ENCODE measurements at places on chromosomes 16 and 17. TPM values are rescaled to one million over a fixed set of nuclear protein-coding genes. Genes with fewer than 3 reads are reported as not detected.

Gene RBFOX1
- total RNA-seq = not detected

Gene TP53TG3D
- total RNA-seq = not detected

Gene CDYL2
- total RNA-seq = 125 TPM

Gene TMEM100
- total RNA-seq = not detected

Gene TSPOAP1
- 77.0 TPM for total RNA-seq

Gene VAT1L
- not detected for total RNA-seq

Gene CDH1
- total RNA-seq = 1.3 TPM

Gene RNF222
- total RNA-seq = not detected

Gene IRX3
- total RNA-seq = 3.6 TPM

Gene ETV4
- 0.71 TPM for total RNA-seq

Gene MEIOB
- total RNA-seq = not detected

Gene CRYM
- not detected for total RNA-seq

Gene TP53TG3F
- not detected for total RNA-seq

Gene GNG13
- not detected for total RNA-seq

Gene TBC1D3B
- total RNA-seq = 14.1 TPM

Gene DOC2B
- total RNA-seq = 6.6 TPM

Gene DBNDD1
- total RNA-seq = 0.41 TPM

Gene TNFSF13
- 6.3 TPM for total RNA-seq

Gene ZSCAN10
- total RNA-seq = 0.24 TPM

Gene CASKIN1
- 0.05 TPM for total RNA-seq

Gene FBXO31
- 33.8 TPM for total RNA-seq

Gene WFDC1
- not detected for total RNA-seq

Gene OR2C1
- not detected for total RNA-seq

Gene SEPTIN1
- 355 TPM for total RNA-seq

Gene CPSF4L
- total RNA-seq = not detected

Gene EPOP
- total RNA-seq = 16.5 TPM

Gene DNAH3
- total RNA-seq = 0.10 TPM

Gene ZNF652
- total RNA-seq = 35.5 TPM

Gene FBXW10B
- total RNA-seq = 3.6 TPM

Gene C1QTNF1
- not detected for total RNA-seq

Gene OR3A2
- 0.98 TPM for total RNA-seq

Gene MYH2
- total RNA-seq = not detected

Gene MAF
- 67.6 TPM for total RNA-seq

Gene RMI2
- total RNA-seq = 40.5 TPM

Gene HS3ST3B1
- 53.9 TPM for total RNA-seq

Gene ZNF286A
- total RNA-seq = 32.7 TPM

Gene PLA2G10
- total RNA-seq = not detected

Gene CCDC43
- 33.6 TPM for total RNA-seq

Gene TANGO6
- 22.0 TPM for total RNA-seq

Gene SYCE1L
- 3.8 TPM for total RNA-seq

Gene PERCC1
- not detected for total RNA-seq
